ENCODE measurements at places on chromosomes 2 and 18. TPM values are rescaled to one million over a fixed set of nuclear protein-coding genes. Genes with fewer than 3 reads are reported as not detected.
A peak's percentile ranks its signal among the peaks of the same experiment; 100 is the strongest.

The GALR1 gene
- total RNA-seq = not detected

- no peak for DNase-seq
- H3K36me3 ChIP-seq = no peaks in the 10 kb centered on the region
- H3K27me3 ChIP-seq = no peaks in the 10 kb centered on the region
- no peak overlapping the region for H3K27ac ChIP-seq
- H3K4me3 ChIP-seq = no peak overlapping the region
Observed at GRCh38 chr18:1150344-1150743, 245.7 kb downstream of the ADCYAP1 start.

DNA sequence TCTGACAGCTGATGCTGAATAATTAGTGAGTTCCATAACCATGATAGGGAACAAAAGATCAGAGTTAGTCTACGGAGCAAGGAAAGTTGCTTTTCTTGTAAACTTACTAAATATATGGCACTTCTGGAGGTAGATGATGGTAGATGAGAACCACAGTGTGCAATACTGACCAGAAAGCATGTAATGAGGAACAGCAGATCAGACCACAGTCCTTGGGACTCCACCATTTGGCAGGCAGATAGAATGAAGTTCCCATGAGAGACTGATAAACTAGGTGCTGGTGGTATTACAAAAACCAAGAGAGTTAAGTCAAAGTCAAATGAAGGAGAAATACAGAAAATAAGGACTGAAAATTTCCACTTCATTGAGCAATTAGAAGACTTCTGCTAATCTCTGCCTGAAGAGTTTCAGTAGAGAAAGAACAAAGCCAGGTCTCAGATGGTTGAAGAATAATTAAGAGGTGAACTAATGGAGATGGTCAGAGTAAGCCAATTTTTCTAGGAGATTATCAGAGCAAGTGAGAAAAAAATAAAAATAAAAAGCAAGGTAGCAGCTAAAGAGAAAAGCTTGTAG lies 10.4 kb downstream of the CERKL start:
- H3K27ac ChIP-seq = peak overlapping the region; percentile 89
- no peaks in the 10 kb centered on the region for H3K36me3 ChIP-seq
- H3K4me1 ChIP-seq = peaks cover 88% of the 10 kb centered on the region
- DNase-seq = peak; percentile 79

DNA sequence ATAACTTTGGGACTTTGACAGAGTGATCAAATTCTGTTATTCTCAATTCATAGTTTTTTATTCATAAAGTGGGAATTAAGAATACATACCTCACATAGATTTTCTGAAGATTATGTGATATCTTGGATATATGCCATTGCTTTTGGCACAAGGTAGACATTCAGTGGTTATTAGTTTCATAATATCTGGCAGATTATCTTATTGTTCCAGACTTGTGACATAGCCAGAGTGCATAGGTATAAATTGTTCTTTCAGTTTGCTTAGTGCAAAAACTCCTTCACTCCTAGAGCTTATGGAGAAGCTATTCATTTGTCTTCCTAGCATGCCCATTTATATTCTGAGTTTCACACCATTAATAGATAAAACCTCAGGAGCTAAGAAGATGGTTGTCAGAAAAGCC lies 222.0 kb downstream of the KCNE4 start:
- H3K27ac ChIP-seq = no peak overlapping the region
- no peak for DNase-seq
- no peaks in the 10 kb centered on the region for H3K4me1 ChIP-seq
- no peaks in the 10 kb centered on the region for H3K27me3 ChIP-seq
- H3K36me3 ChIP-seq = no peaks in the 10 kb centered on the region

- H3K27ac ChIP-seq = no peak overlapping the region
- H3K4me3 ChIP-seq = no peak overlapping the region
- H3K36me3 ChIP-seq = no peaks in the 10 kb centered on the region
- DNase-seq = no peak
Observed at GRCh38 chr18:75264926-75265597, 54.5 kb downstream of the TSHZ1 start.

- H3K27me3 ChIP-seq = no peaks in the 10 kb centered on the region
- H3K4me1 ChIP-seq = peaks cover 9% of the 10 kb centered on the region
- no peak overlapping the region for H3K27ac ChIP-seq
Observed at GRCh38 chr2:129056309-129056958, 737.8 kb upstream of the HS6ST1 start.

DNA sequence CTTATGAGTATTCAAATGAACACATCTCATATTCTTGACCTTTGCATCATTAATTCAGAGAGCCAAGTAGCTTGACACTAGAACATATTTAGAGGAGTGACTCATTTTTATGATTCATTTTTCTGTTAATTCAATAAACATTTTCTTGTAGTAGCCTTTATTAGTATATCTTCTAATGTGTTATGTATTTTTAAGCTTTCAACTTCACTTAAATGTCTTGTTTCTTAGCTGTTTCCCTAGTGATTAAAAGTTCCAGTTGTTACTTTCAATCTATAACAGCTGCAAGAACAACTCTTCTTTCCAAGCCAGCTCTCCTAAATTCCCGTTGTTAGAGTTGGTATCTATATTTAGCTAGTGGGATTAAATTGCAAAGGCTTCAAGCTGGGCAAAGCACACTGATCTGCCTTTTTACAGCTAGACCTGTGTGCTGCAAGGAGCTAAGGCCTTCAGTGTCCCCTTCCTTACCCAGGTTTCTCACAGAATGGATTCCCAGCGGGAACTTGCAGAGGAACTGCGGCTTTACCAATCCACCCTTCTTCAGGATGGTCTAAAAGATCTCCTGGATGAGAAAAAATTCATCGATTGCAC lies at the start of gene KLHL41:
Gene KLHL41 (plus strand): TSS at position 405 of the 588 bp plus-strand sequence. CDS start 77 bp downstream, at position 482.
- no peak within 1 kb of the TSS for H3K4me3 ChIP-seq
- no peak for DNase-seq
- no peaks in the 10 kb centered on the region for H3K27me3 ChIP-seq
- H3K36me3 ChIP-seq = no peaks in the 10 kb centered on the region
- H3K27ac ChIP-seq = no peak within 1 kb of the TSS
- H3K4me1 ChIP-seq = peaks cover 14% of the 10 kb centered on the region

The IL18R1 gene
- not detected for total RNA-seq

The ANKRD30BL gene
- total RNA-seq = not detected

DNA sequence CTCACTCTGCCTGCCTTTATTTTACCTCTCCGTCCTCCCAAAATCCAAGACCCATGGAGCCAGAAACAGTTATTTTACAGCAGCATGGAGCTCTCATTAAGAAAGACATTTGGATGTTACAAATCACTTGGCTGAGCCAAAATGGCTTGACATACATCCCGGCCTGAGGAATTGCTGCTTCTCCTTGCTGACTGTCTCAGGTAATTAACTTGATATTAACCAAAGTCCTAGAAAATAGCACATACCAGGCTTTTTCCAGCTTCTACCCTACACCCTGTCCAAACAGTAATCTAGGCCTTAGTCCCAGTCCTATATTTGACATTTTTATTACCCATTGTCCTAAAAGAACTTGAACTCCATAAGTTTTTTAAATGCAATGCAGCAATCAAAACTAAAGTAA lies 205.0 kb downstream of the TMX3 start:
- H3K4me1 ChIP-seq = no peaks in the 10 kb centered on the region
- H3K27ac ChIP-seq = no peak overlapping the region
- no peaks in the 10 kb centered on the region for H3K27me3 ChIP-seq

The MOCOS gene
- not detected for total RNA-seq

The FAM110C gene
- total RNA-seq = not detected

The IL36G gene
- total RNA-seq = not detected

All from Karpas-422 (cell line).